Activated gamma-delta T cell treated with anti-CD3 and anti-CD28 coated beads, Interleukin-2, amount 50 U/mL, for 16 hours (primary cell): ENCODE measurements at places on chromosomes 1 and 21.

- DNase-seq: no peak
These were observed 40.7 kb downstream of the DHCR24 start for GRCh38 chr1:54846301-54846700.

DNA sequence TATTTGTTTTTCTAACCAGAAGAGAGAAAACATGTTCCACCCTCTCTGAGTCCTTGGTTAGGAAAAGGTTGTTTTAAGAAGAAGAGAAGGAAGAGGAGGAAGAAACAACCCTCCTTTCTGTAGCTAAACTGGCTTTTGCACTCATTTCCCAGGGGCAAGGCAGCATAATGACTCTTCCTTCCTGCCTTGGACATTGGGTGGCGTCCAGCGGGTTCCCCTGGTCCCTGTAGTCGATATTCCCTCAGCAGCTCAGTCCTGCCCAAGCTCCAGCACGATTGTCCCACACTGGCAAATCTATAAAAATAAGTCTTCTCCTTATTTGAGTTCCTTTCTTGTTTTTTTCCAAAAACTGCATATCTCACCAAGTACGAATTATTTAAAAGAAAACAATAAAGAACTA is 81.2 kb downstream of the TEX35 start:
- no peak for DNase-seq

DNA sequence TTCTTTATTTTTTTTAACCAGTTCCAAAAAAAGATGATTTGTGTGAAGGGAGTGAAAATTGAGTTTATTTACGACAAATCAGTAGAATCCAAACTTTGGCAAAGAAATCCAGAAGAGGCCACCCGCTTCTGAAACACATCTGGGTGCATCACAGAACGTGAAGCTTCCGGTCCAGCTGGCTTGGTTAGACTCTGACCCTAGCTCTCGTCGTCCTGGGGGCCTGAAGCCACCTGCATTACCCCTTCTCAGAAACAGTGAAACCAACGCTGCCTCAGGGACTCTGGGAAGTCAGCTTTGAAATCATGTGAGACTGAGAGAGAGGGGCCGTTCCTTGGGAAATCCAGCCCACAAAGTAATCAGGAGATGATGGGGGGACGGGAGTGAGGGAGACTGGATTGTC is 21.8 kb downstream of the AJAP1 start:
- no peak for DNase-seq

GRCh38 chr21:25638660-25639550 is at the start of gene JAM2:
JAM2 (plus strand) TSS chr21:25639258; CDS start chr21:25639822, 564 bp downstream.
- no peak for DNase-seq

- DNase-seq: no peak
These were observed 106.5 kb upstream of the SLC44A3 start for GRCh38 chr1:94713472-94714141.

- DNase-seq: no peak
These were observed 7.5 kb upstream of the HSD11B1 start for GRCh38 chr1:209697126-209697525.

GRCh38 chr1:204153667-204154066 is 1.8 kb upstream of the ETNK2 start:
- no peak for DNase-seq

DNA sequence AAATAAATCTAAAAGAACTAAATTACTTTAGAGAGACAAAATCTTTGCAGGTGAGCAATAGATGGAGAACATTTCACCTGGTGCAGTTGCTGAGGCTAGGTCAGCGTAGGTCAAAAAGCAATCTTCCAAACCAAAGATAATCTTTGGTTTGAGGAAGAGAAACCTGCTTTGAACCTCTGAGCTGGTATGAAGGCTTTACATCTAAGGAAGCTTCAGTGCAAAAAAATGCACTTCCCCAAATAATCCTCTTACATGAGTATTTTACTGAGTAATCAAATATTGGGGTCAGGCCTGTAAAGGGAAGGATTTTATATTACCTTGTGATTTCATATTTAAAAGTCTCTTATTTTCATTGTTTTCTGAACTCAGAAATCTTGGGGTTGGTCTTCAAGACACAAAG is 223.6 kb downstream of the SRGAP2C start:
- no peak for DNase-seq

DNA sequence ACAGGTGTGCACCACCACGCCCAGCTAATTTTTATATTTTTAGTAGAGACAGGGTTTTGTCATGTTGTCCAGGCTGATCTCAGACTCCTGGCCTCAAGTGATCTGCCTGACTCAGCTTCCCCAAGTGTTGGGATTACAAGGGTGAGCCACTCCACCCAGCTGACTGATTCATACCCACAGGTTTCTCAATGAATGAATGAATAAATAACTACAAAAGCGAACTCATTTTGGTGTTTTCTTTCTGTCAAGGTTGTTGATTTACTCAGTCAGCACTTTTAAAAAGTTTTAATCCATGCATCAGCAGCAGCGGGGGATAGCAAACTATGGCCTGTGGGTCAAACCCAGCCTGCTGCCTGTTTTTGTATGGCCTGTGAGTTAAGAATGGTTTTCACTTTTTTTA is 217.5 kb downstream of the FAF1 start:
- no peak for DNase-seq
